ENCODE measurements at places on chromosomes 16 and 17. TPM values are rescaled to one million over a fixed set of nuclear protein-coding genes. Genes with fewer than 3 reads are reported as not detected.

GRCh38 chr16:8587065-8587464, 3.2 kb downstream of the TMEM114 start:
- no peak for DNase-seq

DNA sequence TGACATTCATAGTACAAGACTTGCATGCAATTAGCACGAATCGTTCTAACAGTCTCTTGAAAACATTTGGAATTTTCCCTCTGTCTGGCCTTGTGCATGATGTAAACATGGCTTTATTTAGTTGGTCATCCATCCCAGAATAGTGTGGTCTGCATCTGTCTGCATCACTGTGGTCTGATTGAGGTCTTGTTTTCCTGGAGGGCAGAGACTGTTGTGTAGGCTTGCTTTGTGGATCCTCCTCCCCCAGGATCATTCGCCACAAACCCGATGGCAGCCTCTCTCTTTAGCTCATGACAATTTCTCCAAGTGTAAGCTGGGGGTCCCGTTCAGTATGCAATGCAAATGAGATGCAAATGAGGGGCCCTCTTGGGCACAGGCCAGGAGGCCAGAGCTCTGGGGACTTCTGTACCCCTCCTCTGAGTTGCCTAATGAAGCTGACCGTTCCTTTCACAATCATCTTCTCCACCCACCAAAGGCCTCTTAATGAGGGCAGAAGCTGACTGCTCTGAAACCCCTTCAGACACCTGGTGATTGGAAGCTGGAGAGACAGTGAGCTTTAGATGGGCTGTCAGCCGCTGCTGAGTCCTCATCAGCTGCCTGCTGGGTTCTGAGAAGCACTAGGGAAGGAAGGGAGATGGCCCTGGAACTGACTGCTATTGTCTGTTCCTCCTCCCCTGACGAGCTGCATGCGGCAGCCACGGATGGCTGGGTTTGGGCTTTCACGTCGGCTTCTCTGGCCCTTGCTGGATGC, 201.2 kb upstream of the CACNG3 start:
- DNase-seq: no peak

PCGF2 gene
- total RNA-seq: 66.9 TPM

DPEP3 gene
- not detected for total RNA-seq

USP22 gene
- 257 TPM for total RNA-seq

CCDC78 gene
- 3.1 TPM for total RNA-seq

DNA sequence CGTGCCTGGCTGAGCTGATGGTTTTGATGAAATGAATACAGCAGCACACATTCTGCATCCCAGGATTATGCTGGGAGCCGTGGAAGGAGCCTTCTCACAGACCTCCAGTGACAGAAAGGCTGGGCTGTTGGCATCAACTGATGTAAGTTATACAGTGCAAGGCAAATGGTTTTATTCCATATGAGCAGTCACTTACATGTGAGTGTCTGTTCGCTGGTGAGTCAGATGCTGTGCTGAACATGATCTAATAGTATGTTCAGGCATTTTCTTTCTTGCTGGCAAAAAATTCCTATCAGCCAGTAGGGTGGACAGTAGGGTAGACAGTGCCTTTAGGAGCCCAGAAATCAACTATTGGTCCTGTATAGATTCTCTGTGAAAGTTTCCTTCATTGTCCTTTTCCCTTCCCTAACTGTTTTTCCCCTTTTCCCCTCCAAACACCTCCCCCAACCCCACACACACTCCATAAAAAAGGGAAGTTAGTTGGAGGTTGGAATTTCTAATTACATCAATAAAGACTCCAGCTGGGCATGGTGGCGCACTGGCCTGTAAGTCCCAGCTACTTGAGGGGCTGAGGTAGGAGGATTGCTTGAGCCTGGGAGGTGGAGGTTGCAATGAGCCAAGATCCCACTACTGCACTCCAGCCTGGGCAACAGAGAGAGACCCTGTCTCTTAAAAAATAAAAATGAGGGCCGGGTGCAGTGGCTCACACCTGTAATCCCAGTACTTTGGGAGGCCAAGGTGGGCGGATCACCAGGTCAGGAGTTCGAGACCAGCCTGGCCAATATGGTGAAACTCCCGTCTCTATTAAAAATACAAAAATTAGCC, 36.2 kb downstream of the LDHD start:
- DNase-seq: no peak

PYCARD gene
- total RNA-seq: 5.5 TPM

JPH3 gene
- total RNA-seq: 3.1 TPM

GRCh38 chr16:276426-277077, 808 bp upstream of the RGS11 start:
- no peak for DNase-seq

DNA sequence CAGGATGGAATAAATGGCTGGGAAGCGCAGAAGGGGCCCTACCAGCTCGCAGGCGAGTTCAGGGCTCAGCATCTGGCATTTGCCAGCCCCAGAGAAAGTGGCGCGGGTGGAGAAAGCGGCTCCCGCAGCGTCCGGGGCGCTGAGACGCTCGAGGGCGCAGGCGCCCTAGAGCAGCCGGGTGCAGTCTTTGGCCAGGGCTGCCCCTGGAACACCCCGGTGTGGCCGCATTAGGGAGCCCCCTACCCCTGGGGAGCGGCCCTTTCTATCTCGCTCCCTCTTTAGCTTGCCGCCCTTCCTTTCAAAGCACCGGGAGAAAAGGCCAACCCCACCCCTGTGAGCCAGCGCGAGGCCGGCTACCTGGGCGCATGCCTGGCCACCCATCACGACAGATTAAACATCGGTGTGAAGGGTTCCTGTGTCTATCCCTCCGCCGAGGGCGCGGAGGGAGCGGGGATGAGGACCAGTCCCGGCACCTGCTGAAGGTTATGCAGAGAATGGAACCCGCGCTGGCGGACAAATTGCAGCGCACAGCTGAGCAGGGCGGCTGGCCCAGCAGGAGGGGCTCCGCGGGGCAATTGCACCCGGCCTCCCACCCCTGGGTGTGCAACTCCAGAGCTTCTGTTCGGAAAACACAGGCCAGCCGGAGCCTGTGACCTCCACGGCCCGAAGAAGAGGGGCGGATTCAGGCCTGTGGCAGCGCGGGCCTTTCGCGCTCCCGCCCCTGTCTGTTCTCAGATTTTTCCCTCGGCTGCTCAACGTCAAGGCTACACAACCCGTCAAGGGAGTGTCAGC, 15.6 kb upstream of the FOXF1 start:
- no peak for DNase-seq

DNA sequence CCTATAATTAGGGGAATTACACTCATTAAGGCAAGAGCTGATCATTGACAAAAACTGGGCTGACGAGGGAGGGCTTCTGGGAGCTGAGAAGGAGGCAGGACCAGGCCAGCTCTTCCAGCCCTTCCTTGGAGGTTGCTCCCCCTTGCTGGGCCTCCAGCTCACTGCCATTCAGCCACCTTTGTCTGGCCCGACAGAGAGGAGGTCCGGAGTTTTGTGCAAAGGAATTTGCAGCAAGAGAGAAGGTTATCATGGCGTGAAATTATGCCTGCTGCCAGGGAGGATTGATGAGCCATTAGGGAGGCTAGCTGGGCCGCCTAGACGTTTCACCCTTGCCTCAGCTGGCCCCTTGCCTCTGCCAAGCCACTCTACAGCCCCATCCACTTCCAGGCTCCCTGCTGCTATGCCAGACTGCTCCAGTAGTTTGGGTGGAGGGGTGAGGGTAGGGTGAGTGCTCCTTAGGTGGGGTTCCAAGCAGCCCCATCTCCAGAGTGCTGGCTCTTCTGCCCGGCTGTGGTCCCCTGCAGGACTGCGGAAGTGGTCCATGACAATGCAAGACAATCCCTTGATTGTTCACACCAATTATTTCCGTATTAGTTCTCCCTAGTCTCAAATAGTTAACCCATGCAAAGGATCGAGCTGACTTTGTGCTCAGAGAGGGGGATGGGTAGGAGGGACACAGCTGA, 17.1 kb upstream of the PHF12 start:
- no peak for DNase-seq

DNA sequence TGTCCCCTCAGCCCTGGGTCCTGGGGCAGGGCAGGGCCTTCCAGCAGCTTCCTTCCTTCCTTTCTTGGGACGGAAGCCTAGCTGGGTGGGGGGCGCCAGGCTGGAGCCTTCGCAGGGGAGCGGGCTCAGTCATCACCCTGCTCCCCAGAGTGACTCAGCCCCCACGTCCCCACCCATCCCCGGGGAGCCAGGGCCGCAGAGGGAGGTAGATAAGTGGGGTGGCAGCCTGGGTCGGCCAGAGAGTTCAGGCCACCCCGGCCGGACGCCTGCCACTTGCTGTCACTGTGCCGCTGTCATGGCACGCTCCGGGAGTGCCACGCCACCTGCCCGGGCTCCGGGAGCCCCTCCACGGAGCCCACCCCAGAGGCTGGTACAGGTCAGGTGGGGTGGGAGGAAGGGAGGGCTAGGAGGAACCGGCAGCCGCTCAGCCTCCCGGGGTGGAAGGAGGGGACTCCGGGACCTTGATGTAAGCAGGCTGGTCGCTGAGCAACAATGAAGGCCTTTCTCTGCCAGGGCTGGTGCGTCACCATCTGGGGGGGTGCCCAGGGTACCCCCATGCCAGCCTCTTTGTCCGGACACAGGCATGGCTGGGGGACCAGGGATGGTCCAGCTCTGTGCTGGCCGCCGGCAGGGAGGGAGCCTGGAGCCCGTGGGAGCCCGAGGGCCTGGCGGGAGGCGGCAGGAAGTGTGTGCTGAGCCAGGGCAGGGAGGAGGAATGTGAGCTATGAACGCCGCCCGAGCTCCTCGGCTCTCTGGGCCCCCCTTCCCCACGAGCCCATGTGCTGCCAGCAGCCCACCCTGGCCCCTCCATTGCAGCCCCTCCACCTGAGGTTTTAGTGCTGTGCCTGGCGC, 6.6 kb downstream of the NHERF2 start:
- DNase-seq: peak; percentile 91

DNA sequence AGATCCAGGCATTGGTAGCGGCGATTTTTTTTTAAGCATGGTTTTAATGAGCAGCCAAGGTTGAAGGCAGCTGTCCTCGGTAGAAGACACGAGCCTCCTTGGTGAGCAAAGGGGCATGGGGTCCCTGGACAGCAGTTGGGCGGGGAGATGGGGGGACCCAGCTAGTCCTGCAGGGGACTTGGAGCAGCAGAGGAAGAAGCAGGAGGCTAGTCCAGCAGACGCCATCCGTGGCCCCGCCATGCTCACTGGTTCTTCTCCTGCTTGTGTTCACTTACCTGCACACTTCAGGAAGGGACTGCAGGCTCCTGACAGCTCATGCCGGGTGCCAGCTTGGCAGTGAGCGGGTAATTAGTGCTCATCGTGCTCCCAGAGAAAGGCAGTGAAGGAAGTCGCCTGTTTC, 130.2 kb upstream of the CDH5 start:
- DNase-seq: no peak

DNA sequence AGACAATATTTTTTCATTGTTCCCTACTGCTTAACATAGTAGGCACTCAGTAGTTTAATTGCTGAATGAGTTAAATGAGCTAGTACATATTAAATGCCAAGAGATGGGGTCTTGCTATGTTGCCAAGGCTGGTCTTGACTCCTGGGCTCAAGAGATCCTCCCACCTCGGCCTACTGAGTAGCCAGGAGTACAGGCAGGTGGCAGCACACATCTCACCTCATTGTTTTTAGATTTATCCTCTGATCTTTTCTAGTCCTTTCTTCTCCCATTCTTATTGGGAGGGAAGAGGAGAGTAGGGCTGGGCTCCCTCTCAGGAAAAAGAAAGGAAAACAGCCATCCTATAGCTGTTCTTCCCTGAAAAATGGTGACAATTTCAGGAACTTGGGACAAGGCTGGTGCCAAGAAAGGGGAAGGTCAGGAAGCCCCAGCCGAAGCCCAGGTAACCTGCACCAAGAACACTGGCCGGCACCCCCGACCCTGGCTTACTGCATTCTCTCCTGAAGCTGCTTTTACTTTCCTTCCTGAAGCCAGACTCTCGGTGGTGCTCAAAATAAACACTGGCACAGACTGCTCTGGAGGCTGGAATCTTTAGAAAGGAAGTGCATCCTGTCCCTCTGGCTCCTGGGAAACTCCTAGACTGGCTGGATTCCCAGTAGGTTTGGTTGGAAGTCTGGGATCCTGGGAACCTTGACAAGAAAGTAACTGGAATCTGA, 2.7 kb downstream of the TNFAIP1 start:
- no peak for DNase-seq

DNA sequence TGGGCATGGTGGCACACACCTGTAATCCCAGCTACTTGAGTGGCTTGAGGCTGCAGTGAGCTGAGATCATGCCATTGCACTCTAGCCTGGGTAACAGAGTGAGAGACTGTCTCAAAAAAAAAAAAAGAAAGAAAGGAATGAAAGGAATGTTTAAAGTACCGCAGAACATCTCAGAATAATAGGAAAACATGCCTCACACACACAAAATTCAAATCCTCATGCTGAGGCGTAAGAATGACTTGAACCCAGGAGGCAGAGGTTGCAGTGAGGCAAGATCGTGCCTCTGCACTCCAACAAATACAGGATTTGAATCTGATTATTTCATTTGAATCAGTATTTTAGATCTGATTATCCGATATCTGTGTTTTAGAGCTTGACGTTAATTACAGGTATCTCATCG, 21.3 kb upstream of the GAA start:
- no peak for DNase-seq

GRCh38 chr17:69062860-69063581, 2.3 kb upstream of the ABCA9 start:
- DNase-seq: no peak

GRCh38 chr16:58346831-58347371, 45.4 kb upstream of the GINS3 start:
- DNase-seq: no peak

BAIAP3 gene
- 0.42 TPM for total RNA-seq

IGF2BP1 gene
- 51.4 TPM for total RNA-seq

- no peak for DNase-seq
These were observed 38.0 kb downstream of the CUEDC1 start for GRCh38 chr17:57916925-57917858.

GRCh38 chr16:1051446-1051845, 21.1 kb upstream of the SSTR5 start:
- DNase-seq: no peak

GRCh38 chr16:50480206-50480605, 68.0 kb upstream of the NKD1 start:
- no peak for DNase-seq

DNA sequence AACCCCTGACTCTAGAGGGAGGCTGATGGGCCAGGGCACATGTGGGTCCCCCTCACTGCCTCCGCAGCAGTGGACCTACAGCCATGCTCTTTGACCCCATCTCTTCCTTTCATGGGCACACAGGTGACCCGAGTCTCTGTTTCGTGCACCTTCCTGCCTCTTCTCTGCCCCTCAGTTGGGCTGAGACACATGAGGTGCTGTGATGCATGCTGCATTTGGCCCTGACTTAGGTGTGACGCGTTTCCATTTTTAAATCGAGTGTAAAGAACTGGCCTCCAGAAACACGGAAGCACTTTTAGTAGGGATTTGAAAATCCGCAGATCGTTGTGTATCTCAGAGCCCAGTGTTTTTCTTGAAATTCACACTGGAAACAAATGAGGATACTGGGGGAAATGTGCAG, 24.6 kb downstream of the C16orf90 start:
- no peak for DNase-seq

CORO1A gene
- total RNA-seq: 3.2 TPM
